H9 (cell line): ENCODE measurements at places on chromosomes 5 and 9. TPM values are rescaled to one million over a fixed set of nuclear protein-coding genes. Genes with fewer than 3 reads are reported as not detected.

DNA sequence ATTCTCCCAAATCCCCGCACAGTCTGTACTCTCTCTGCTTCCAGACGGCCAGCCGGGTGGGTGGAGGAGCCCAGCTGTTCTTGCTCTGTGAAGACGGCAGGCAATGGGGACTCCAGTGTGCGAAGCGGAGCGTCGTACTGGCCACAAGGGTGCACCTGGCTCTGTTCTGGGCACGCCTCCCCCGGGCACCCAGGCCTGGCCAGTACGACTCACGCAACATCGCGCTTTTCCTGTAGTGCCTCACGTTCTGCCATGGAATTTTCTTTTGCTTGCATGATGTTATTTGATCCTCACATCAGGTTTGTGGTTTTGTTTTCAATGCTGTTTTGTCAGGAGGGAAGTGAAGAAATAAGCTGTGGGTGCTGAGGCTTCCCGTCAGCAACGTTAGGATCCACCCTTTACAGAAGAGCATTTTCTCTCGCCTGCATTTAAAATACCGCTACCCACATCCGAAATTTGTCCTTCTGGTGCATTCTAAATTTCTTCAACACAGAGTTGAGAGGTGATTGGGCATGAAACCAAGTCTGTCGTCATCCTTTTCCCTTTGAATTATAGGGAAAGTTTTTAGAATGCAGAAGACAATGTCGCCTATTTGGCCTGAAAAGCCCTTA is 311.7 kb downstream of the TRIM36 start:
- peak; percentile 58 for DNase-seq

- no peak for DNase-seq
These were observed 39.2 kb upstream of the NEK6 start for GRCh38 chr9:124218438-124218982.

- no peak for DNase-seq
These were observed 64.5 kb downstream of the PRR16 start for GRCh38 chr5:120528609-120529008.

DNA sequence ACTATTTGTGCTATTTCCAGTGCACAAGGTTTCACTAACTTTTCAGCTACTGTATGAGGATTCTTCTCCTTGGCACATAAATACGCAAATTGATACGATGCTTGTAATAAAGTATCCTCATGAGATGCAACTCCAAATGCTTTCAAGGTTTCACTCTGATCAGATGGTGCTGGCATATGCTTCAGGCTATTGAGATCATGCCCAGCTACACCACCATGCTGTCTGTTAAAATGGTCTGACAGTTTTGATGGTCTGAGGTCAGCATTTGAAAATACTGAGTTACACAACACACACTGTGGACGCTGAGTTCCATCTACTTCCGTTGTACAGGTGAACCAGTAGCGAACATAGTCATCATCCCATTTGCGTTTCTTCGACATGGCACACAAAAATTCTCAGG is 4.7 kb downstream of the FAM200C start:
- DNase-seq: no peak

BAAT gene
- total RNA-seq: 0.09 and 0.15 TPM in 2 replicates

DNA sequence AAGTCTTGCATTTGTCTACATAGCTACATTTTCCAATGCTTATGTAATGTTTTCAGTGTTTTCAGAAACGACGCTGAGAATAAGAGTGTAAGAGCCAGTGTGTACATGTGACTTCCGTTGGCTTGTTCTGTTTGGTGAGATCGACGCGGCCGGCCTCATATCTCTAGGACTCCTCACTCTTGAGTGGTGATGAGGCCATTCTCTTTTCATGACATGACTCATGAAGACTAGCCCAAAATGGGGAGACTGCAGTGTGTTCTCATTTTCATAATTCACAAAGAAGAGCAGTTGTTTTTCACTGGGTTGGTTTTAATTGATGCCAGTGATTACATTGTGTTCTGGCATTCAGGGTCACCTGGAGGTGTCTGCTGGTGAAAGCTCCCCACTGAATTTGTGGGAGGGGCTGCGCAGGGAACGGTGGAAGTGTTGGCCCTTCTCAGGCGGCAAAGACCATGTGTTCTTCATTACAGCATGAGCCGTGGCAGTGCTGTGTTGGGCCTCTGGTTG is 131.5 kb upstream of the OTULINL start:
- no peak for DNase-seq

- no peak for DNase-seq
These were observed 27.5 kb upstream of the NCS1 start for GRCh38 chr9:130144703-130145102.

GRCh38 chr9:22158927-22159346 is 149.8 kb upstream of the CDKN2B start:
- DNase-seq: no peak

LCN15 gene
- total RNA-seq: 0.61 TPM in 1 of 2 replicates, not detected in the other

DNA sequence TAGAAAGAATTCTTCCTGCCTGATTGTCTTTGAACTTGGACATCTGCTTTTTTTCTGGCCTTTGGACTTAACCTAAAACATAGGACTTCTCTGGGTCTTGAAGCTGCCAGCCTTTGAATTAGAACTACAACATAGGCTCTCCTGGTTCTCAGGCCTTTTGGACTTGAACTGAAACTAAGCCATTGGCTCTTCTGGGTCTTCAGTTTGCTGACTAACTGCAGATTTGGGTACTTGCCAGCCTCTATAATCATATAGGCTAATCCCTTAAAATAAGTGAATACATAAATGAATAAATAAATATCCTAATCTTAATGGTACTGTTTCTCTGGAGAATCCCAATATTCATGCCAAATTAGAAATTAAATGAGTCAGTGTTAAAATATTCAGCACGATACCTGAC is 473.4 kb upstream of the PAPPA start:
- no peak for DNase-seq

- DNase-seq: no peak
These were observed 18.2 kb downstream of the C9orf153 start for GRCh38 chr9:86241216-86241615.

DNA sequence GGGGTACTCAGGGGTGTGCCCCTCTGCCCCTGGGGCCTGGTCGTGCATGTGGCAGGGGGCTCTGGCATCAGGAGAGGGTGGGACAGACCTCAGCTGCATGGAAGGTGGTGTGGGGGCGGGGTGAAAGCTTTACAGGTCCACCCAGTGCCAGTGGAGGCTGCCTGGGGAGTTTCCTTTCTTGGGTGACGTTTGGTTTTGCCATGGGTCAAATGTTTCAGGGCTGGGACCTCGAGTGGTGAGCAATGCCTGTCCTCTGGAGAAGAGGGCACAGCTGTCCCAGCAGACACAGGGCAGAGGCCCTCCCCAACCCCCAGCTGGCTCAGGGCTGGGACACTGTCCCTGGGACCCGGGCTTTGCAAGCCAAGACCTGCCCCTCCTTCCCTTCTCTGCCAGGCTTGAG is 3.6 kb downstream of the RXRA start:
- no peak for DNase-seq

DNA sequence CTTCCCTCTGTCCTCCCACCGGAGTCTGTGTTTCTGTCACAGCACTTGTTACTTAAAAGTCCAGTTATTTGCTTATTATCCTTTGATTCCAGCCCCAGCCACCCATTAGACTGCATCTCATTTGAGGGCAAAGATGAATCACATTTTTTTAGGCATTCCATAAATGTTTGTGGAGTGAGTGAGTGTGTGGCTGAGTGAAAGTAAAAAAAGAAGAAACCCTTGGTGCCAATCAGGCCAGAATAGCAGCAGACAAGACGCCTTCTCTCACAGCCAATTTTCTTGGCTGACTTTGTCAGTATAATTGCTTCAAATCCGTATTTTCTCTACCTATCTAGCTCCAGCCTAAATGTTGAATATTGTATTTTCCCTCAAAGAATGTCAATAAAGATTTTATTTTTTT is 613.0 kb upstream of the WWC1 start:
- DNase-seq: no peak

ZNF608 gene
- total RNA-seq: 63.7 and 67.0 TPM in 2 replicates

GRCh38 chr5:34007201-34007620 is 639 bp downstream of the AMACR start:
- DNase-seq: no peak

DNA sequence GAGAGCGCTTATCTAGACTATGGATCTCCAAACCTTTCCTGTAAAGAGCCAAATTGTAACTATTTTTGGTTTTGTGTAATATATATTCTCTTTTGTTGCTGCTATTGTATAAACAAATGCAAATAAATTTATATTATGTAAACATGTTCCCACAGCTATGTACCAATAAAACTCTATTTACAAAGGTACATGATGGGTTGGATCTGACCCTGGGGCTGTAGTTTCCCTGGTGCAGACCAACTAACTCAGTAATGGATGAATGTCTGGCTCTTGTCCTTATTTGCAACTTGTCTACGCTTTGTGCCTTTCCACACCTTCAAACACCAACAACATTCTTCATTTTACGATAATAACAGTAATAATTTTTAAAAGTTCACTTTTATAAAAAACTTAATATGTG is 27.5 kb upstream of the SPINK14 start:
- DNase-seq: no peak

DNA sequence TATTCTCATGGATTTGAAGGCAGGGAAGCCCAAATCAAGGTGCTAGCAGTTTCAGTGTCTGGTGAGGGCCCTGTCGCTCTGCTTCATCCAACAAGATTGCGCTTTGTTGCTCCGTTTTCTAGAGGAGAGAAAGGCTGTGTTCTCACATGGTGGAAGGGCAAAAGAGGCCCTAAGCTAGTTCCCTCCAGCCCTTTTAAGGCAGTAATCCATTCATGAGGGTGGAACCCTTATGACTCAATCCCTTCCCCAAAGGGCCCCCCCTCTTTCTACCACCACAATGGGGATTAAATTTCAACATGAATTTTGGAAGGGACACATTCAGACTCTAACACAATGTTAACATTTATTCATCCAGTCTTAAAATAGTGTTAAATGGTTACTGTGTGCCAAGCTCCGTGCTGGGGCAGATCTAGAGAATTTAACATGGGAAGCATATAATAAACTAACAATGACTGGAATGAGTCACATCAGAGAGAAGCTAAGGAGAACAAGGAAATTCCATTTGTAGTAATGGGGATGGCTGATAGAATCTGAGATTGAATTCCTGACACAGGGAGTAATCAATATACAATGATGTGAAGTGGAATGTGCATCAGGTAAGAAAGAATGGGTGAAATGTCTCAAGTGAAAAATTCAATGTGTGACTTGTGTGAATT is 382.8 kb upstream of the ZNF608 start:
- DNase-seq: no peak

GRCh38 chr9:121283080-121283398 is 15.1 kb downstream of the GSN start:
- no peak for DNase-seq

GRCh38 chr5:146291421-146292074 is 47.1 kb upstream of the POU4F3 start:
- DNase-seq: no peak

- DNase-seq: no peak
These were observed at the start of gene FCN1 for GRCh38 chr9:134917431-134918373. FCN1 (minus strand) TSS chr9:134917912; CDS start chr9:134917871, 41 bp downstream.

DNA sequence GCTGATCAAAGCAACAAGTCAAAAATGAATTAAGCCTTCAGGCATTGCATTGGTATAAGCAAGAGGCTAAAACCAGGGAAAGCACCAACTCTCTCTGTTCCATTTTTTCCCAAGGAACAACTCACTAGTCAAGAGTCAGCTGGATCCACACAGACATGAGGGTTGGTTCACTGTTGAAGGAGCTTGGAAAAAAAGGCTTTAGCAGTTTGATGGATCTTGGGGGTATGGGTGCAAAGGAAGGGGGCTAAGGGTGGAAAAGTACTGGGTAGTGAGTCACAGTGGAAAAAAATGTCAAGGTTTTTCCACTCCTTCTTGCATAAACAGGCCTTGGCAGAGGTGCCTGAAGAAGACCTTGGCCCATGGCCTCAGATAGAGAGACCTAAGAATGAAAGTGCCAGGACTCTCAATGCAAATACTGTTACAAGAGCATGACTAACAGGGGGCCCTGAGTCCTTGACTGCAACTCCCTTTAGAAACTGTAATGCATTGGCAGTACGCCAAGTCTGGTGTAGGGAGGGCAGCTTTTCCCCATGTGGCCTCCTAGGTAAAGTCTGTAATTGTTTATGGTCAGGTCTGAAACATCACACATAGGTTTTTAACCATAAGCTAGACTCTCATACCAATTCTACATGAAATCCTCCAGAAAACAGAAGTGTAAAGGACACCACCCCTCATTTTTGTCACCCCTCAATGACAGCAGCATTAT is 23.7 kb downstream of the ACTL7A start:
- no peak for DNase-seq

- no peak for DNase-seq
These were observed 5.5 kb downstream of the ELP1 start for GRCh38 chr9:108928386-108928785.

- DNase-seq: no peak
These were observed 5.4 kb upstream of the DIPK1B start for GRCh38 chr9:136707011-136707410.

PCDHB12 gene
- 2.3 and 3.1 TPM in 2 replicates for total RNA-seq

DNA sequence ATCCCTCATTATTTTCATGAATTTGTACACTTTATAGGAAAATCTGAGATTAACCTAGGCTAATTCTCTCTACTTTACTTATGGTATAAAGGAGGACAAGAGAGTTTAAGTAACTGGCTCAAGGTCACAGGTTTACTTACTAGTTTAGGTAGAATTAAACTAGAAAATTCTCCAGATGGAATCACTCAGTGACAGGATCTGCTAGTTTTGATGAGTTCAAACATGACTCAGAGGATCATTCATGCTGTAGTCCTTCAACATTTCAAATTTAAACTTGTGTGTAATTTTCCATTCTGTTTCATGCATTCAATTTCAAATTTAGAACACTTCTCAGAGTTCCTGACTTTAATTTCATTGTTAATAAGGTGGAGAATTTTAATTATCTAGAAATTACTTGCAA is 485.7 kb upstream of the TUSC1 start:
- no peak for DNase-seq

- no peak for DNase-seq
These were observed 27.9 kb downstream of the BDP1 start for GRCh38 chr5:71483355-71483754.

GRCh38 chr5:74503-75109 is 17.4 kb upstream of the PLEKHG4B start:
- no peak for DNase-seq

ENTPD2 gene
- total RNA-seq: 4.0 and 5.1 TPM in 2 replicates

GRCh38 chr5:78781611-78782286 is 133.2 kb upstream of the LHFPL2 start:
- no peak for DNase-seq

- no peak for DNase-seq
These were observed 242.2 kb downstream of the FER start for GRCh38 chr5:108989761-108990392.
